AG08396 (cell line): ENCODE measurements at places on chromosomes 12 and 14.
A peak's percentile ranks its signal among the peaks of the same experiment; 100 is the strongest.

DNA sequence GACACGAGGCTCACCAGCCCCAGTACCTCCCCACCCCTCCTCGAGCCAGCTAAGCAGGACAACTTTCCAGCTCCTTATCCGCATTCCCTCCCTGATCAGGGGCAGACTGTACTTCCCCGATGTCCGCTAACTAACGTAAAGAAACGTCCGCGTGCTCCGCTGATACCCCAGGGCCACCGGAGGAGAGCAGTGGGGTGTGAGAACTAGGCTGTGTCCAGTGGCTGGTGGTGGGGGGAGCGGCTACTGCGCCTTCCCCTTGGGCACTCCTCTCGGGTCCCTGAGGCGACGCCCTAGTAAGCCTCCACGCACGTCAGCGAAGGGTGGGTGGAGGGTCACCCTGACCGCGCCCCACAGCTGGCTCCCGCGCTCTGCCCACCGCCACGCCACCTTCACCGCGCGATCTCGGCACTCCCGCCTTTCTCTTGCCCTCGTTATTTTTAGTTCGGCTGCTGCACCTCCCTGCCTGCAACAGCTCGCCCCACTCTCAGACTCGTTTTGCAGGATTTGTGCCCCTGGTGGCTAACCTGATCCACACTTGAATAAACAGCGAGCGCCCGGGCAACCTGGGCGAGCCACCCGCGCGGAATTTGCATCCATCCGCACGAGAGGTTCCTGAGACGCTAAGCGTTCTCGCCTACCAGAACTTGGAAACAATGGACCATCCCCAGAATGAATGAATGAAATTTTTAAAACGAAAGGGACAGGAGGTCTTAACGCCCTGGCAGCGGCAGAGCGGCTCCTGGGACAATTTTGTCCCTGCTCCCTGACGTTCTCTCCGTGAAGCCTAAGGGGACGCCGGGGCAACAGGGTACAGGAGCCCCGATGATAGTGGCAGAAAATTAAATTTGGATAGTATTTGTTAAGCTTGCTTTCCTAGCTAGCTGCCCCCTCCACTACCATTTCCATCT is 6.9 kb upstream of the BMP4 start:
- no peak for DNase-seq

DNA sequence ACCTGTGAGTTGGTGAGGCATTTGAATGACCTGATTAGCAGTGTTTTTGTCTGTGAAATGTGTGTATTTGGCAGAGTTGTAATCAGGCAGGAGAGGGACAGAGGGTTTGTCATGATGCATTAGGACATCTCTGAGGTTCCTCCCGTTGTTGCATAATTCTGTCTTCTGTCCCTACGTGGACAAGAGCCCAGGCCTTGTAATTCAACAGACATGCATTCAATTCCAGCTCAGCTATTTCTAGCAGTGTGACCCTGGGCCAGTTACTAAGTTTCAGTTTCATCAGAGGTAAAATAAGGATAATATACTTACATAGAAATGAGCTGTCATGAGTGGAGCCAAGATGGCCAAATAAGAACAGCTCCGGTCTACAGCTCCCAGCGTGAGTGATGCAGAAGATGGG is 208.6 kb downstream of the SLC38A4 start:
- peak; percentile 53 for DNase-seq

GRCh38 chr12:66365718-66366490 is 63.6 kb downstream of the HELB start:
- DNase-seq, result peak; percentile 21

- DNase-seq, result no peak
Observed at GRCh38 chr12:21891751-21892217, 49.4 kb downstream of the ABCC9 start.
